ENCODE measurements at places on chromosomes 3 and 15. TPM values are rescaled to one million over a fixed set of nuclear protein-coding genes. Genes with fewer than 3 reads are reported as not detected.
A peak's percentile ranks its signal among the peaks of the same experiment; 100 is the strongest.

DNA sequence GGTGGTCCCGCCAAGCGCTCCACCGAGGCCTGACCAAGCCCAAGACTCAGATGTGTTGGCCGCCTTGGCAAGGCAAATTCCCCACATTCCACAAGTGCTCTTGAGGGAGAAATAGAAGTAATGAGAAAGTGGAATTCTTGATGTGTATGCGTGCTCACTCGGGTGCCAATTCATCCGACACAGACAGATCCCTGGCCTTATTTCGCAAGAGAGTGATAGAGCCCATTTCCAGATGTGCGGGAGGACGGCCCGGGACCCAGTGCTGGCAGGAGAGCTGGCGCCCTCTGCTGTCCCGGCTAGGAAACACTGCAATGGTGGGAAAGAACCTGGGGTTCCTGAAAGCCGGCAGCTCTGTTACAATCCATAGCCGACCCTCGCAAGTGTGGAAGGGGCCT is 76.0 kb downstream of the HMG20A start:
- DNase-seq = peak; percentile 97

DNA sequence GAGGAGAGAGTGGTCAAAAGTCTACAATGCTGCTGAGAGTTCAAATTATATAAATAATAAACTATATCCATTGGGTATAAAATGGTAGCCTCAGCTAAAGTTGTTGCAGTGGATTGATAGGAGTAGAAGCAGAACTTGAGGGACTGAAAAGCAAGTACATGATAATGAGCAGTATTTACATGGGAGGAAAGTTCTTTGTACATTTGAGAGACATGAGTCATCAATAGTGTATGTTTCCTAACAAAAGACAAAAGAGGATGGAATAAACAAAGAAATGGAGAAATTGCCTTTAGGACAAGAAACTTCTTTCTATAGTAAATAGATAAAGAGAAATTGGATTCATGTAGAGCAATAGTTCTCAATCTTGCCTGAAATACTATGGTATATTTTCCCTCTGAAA is 110.0 kb upstream of the PLSCR5 start:
- DNase-seq = no peak

GRCh38 chr3:32421991-32422859 is 30.6 kb downstream of the CMTM7 start:
- peak; percentile 8 for DNase-seq

GRCh38 chr3:188812198-188812597 is 359.6 kb upstream of the TPRG1 start:
- no peak for DNase-seq

GRCh38 chr15:45242289-45242688 is 9.7 kb upstream of the SLC28A2 start:
- no peak for DNase-seq

- DNase-seq = no peak
Measured at GRCh38 chr3:45628746-45629145, 34.2 kb downstream of the LIMD1 start.

- no peak for DNase-seq
Measured at GRCh38 chr3:42639192-42639591, 14.3 kb upstream of the ZBTB47 start.

Gene VIPR1
- 3.0 TPM for total RNA-seq

DNA sequence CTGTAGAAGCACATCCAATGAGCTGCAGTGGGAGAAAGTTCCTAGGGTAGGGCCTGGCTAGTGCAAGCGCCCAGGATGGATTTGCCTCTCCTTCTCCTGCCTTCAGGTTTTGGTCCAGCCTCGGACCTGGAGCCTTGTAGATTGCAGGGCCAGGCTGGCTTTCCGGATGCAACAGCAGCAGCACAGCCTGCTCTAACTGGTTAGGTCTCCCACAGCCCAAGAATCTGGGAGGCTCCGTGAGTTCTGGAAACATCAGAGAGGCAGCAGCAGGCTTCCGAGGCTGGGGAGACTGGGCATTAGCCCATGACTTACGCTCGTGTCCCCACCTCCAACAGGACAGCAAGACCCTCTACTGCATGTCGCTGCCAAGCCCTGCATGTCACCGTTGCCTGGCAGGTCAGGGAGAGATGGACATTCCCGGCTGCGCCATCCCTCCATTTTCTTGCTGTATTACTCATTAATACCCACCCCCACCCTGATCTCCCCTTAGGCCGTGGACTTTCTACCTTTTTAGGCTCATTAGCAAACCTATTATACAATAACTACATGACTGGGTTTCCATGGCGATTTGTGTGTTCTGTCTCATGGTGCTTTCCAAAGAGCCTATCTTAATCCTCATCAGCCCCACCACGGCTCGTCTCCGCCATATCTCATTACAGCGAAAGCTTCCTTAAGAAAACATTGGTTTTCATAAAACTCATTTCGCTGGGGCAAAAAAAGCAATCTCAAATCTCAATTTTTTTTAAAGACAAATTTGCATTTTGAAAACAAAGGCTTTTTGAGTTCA is 40.9 kb upstream of the RGMA start:
- no peak for DNase-seq

DNA sequence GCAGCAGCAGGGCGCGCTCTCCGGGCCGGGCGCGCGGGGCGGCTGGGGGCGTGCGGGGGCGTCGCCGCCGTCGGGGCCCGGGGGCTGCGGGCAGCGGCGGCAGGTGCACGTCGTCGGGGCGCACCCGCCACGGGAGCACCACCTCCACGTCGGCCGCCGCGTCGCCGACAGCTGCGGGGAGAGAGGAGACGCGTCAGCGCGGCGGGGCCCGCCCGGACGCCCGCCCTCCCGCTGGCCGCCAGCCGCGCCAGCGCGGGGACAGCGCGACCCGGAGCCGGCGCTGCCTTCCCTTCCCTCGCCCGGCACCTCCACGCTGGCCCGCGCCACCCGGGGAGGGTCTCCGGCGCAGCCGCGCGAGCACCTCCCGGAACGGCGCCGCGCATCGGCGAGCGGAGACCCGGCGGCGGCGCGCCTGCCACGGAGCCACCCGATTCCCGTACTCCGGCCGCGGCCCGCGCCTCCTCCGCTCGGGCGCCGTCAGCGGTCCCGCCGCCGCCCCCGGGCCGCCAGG is 481 bp downstream of the ADAMTS17 start:
- no peak for DNase-seq

DNA sequence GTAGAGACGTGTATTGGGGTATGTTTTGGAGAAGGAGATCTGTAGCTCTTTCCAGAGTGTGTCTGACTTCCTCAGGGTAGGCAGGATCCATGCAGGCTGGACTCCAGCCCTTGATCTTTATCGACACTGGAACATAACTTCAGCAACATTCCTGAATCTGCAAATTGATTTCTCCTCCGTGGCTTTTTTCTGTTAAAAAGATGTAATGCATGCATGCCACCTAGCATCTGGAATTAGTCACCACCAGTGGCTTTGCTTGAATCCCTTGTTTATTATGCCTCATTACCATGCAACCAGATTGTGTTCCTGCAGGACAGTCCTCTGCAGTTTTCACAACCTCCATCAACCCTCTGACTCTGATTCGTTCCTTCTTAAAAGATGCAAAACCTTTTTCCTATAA is 86.1 kb downstream of the CCNL1 start:
- DNase-seq = peak; percentile 62

Gene GFM1
- total RNA-seq = 36.4 TPM

DNA sequence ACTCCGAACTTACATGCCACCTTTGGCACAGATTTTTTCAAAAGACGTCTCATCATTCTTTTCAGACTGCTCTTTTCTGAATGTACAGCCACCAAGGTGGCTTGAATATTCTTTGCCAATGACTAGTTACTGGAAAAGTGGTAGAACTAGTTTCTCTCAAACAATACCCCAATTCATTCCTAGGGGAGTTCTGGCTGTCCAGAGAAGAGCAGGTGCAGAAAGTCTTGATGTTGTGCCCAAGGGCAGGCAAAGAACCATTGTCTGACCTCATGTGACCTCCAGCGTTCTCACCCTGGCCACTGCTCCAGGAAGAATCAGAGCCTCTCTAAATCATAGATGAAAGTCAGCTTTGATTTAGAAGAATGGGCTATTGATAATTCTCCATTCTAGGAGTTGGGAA is 5.5 kb downstream of the LMOD3 start:
- DNase-seq = no peak

Gene EPHA3
- total RNA-seq = 13.1 TPM

DNA sequence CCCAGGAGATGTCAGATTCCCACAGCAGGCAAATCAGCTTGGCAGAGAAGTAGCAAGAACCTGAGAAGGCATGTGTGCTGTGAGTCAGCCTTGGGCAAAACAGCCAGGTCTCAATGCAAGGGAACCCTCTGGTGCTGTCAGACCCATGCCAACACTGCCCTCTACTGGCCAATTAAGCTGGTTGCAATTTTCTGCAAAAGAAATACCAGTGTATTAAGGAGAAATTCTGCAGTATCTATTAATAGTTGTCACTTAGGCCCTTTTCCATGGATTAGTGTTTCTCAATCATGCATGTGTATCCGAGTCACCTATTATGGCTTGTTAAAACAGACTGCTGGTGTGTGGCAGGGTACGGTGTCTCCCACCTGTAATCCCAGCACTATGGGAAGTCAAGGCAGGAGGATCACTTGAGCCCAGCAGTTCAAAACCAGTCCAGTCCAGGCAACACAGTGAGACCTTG is 26.2 kb downstream of the MAP4 start:
- DNase-seq = peak; percentile 93

GRCh38 chr3:11140030-11140712 is 14.1 kb upstream of the HRH1 start:
- no peak for DNase-seq

DNA sequence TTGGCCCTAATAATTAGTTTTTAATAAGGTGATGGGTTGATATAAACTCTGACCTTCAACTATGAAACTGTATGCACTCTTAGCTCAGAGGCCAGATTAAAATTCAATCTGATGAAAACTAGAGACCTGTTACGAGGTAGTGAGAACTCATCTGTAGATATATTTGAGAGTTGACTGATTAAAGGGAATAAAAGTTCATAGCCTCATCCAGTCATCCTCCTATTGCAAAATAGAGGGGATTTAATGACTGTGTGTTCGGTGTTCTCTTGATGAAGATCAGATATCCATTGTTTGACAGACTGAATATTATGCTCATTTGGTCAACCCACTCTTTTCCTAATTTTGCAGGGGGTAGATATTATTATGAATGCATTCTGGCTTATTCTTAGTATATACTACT is 23.3 kb upstream of the PLCL2 start:
- no peak for DNase-seq

DNA sequence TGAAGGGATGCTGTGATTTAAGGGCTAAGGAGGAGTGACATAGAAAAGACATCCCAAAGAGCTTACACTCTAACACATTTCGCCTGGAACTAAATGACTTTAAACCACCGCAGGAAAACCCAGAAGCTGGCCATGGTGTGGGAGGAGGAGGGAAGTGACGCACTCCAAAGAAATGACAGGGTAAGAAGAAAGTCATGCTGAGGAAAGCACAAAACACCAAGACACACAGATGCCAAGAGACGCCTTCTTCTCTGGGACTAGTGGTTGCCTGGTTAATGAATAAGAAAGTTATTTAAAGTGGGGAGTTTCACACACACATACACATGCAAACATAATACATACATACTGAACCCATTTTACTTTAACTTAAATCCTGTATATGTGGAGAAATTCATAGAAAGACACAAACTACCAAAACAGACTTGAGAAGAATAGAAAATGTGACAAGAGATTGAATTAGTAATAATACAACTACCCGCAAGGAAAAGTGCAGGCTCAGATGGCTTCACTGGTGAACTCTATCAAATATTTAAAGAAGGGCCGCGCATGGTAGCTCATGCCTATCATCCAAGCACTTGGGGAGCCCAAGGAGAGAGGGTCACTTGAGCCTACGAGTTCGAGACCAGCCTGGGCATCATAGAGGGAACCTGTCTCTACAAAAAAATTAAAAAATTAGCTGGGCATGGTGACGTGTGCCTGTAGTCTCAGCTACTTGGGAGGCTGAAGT is 125.5 kb downstream of the NSMCE3 start:
- no peak for DNase-seq

Gene ALDH1L1
- total RNA-seq = 39.9 TPM

- no peak for DNase-seq
Measured at GRCh38 chr3:139975594-139976365, 40.8 kb downstream of the CLSTN2 start.

DNA sequence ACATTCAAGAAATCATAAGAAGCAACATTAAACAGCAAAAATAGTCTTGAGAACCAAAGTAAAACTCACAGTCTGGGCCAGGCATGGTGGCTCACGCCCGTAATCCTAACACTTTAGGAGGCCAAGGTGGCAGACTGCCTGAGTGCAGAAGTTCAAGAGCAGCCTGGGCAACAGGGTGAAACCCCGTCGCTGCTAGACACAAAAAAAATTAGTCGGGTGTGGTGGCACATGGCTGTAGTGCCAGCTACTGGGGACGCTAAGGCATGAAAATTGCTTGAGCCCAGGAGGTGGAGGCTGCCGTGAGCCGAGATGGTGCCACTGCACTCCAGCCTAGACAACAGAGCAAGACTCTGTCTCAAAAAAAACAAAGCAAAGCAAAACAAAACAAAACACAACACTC is 117.7 kb upstream of the GOLGA6L6 start:
- no peak for DNase-seq

- no peak for DNase-seq
Measured at GRCh38 chr3:66423791-66424190, 77.0 kb downstream of the LRIG1 start.

DNA sequence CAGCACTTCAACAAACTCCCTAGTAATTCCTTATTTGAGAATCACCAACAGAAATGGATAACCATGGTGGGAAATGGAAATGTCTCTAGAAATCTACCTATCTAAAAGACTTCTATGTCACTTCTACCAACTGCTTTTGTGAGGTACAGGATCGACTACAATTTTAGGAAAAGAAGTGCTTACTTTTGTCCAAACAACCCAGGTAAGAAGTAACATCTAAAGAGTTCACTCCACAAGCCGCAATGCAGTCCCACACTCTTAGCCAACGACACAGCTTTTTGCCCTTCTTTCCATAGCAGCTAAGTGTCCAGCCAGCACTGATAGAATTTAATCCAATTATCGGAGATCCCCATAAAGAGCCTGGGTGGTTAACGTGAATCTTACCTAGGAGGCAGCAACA is 28.1 kb downstream of the ANXA2 start:
- no peak for DNase-seq

Gene C3orf22
- total RNA-seq = not detected

Gene SORD
- total RNA-seq = 6.6 TPM

GRCh38 chr3:134471521-134472193 is 14.1 kb downstream of the ANAPC13 start:
- DNase-seq = no peak

- DNase-seq = no peak
Measured at GRCh38 chr3:49841806-49842205, 14.6 kb downstream of the TRAIP start.
